Right ventricle myocardium superior (tissue), 1 donor: ENCODE measurements at places on chromosomes 5 and 9.

- DNase-seq = no peak
These were observed 126.2 kb upstream of the ADCY2 start for GRCh38 chr5:7269591-7270274.

- no peak for DNase-seq
These were observed 26.0 kb upstream of the OLFM1 start for GRCh38 chr9:135061441-135061840.

GRCh38 chr9:105118636-105119035 is 125.8 kb upstream of the SLC44A1 start:
- no peak for DNase-seq

DNA sequence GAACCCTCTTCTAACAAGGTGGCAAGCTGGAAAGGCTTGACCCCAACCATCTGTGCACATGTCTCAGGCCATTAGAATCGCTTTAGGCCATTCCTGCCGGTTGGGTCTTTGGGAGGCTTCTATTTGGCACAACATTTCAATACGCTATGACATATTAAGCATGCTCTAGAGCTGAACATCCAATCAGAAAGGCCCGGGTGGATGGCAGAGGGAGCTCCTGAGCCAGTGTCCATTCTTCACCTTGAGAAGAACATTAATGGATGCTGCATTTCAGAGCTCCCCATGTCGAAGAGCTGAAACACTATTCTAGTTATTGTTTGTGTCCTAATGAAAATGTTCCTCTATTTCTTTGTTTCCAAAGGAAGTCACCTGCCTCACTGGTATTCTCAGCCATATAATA is 12.8 kb downstream of the SPATA9 start:
- no peak for DNase-seq

GRCh38 chr5:172493002-172493401 is 38.7 kb upstream of the SH3PXD2B start:
- no peak for DNase-seq
